ENCODE measurements at places on chromosomes 1 and 21.

- no peak for DNase-seq
Measured at GRCh38 chr1:243267914-243268653, 12.2 kb downstream of the SDCCAG8 start.

DNA sequence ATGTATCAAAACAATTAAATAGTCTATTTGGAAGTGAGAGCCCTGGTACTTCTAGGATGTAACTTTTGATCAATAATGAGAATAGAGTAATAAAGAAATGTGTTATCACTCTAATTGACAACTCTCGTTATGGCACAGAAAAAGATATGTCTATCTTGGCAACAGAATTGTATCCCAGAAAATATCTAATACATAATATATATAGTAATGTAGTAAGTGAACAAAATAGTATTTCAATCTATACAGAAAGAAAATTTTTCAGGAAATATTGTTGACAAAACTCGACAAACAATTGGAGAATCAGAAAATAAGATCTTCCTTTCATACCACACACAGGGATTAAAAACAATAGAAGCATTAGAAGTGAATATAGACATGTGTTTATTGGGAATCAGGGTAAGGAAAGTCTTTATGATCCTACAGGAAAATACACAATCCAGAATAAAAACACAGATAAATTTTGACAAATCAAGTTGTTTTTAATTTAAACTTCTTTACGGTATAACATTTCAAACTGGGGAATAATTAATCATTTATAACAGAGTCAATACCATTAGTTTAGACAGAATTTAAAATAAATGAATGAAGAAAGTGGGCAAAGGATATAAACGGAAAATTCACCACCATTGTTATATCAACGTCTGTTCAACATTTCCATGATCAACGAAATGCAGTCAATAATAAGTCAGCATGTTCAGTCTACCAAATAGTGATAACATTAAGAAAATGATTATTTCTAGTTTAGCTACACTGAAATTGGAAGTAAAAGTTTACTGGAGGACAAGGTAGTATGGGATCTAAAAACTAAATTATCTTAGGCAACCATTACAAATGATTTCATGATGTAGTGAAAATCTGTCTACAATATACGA is 1526.5 kb upstream of the TPTE start:
- DNase-seq = no peak

DNA sequence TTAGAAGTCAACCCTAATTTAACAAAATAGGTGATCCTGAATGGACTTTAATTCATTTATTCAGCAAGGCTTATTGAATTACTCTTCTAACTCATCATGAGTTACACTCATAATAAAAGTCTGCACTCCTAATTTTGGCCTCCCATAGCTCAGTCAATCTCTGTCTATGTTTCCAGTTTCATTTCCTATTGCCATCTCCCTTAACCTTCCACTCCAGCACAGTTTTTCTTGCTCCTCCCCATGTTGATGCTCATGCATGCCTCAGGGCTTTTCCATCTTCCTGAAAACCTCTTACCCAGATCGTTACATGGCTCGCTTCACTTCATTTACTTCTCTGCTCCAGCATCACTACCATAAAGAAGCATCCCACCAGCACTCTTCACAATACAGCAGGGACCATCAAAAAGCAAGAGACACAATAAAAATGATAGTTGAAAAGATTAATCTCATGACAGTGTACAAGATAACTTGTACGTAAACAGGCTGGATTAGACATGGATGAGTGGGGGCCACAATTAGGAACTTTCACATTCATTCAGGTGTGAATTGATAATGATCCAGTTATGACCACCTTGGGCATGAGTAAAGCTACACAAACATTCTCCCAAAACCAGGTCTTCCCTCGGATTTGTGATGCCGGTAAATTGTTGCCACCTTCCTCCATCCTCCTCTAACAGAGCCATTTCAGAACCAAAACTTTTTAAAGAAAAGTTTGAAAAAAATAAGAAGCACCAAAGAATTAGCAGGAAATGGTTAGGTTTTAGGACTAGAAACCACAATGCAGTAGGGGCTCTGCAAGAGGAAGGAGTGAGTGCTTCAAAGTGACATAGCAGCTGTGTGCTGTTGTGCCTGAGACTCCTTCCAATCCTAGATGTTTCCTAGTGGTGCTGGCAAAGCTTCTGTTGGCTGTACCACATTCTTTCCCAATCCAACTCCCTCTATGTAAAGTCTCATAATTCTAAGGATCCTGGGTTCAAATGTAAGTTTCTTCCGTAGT is 89.8 kb downstream of the OLFML2B start:
- DNase-seq = no peak

GRCh38 chr1:35369922-35370671 is 101.6 kb downstream of the ZMYM4 start:
- no peak for DNase-seq

DNA sequence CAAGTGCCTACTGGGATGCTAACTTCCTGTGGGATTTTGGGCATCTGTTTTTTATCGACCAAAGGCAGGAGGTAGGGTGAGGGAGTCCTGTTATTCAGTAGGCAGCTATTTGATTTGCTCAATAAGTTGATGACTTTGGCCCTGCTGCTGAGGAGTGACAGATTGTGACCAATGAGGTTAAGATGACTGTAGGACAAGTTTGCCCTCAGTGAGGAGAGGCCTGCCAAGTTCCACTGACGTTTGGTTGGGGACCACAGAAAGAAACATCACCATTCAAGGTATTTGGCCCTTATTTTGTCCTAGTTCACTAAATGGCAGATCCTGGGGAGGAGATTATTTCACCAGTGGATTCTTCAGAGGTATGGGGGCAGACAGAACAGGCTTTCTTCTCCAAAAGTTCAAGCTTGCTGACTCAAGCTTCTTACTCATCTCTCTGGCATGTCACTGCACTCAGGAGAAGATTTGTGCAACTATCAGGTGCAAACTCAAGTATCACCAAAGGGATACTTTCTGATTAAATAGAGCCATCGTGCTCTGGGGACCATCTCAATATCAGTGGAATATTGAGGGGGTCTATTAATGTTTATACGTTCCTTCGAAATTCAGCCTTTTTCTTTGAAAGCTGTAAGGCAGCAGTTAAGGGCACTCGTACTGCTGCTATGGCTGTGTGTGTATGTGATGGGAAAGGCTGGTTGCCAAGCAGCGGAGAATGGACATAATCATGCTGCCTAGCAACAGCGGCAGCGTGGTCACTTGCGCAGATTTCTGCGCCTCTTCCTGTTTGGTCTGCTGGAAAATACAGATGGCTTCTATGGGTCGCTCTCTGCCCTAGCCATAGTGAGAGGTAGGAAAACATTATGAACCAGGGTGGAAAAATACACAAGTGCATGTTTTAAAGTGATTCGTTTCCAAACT is 78.7 kb downstream of the PBX1 start:
- no peak for DNase-seq

GRCh38 chr1:111559736-111560279 is 56.4 kb upstream of the ADORA3 start:
- DNase-seq = no peak

Data from stimulated activated CD4-positive, alpha-beta T cell treated with anti-CD3 and anti-CD28 coated beads, Interleukin-4, amount 100 ng/mL, for 24 hours (primary cell).